ENCODE measurements at places on chromosomes 16 and 17.

DNA sequence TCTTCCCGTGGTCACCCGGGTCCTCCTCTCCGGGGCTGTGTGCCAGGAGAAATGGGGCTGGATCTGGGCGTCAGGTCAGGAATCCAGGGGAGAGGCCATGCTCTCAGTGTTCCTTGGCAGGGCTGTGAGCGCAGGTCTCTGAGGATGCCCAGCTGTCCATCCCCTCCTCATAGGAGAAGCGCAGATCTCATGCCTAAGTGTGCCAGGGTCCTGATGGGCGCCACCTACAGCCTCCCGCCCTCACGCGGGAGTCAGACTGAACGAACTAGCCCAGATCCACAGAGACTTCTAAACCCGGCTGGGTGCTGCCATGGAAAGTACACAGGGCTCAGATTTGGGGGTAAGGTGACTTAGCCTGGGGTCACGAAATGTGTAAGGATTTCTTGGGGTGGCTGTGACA is 24.3 kb downstream of the MGRN1 start:
- no peaks in the 10 kb centered on the region for H3K4me1 ChIP-seq
- H3K4me3 ChIP-seq, result no peak overlapping the region

- no peak overlapping the region for H3K4me3 ChIP-seq
- H3K36me3 ChIP-seq, result peaks cover 4% of the 10 kb centered on the region
- H3K4me1 ChIP-seq, result no peaks in the 10 kb centered on the region
- no peak overlapping the region for H3K27ac ChIP-seq
Observed at GRCh38 chr17:41750862-41751261, 16.4 kb upstream of the HAP1 start.

GRCh38 chr17:7017827-7018200 is 5.0 kb upstream of the BCL6B start:
- H3K4me1 ChIP-seq, result 0 out of 2 replicates have a peak, but pooled peaks cover 3% of the 10 kb centered on the region
- no peak overlapping the region for H3K4me3 ChIP-seq
- no peak for DNase-seq
- peaks cover 22% of the 10 kb centered on the region for H3K36me3 ChIP-seq

DNA sequence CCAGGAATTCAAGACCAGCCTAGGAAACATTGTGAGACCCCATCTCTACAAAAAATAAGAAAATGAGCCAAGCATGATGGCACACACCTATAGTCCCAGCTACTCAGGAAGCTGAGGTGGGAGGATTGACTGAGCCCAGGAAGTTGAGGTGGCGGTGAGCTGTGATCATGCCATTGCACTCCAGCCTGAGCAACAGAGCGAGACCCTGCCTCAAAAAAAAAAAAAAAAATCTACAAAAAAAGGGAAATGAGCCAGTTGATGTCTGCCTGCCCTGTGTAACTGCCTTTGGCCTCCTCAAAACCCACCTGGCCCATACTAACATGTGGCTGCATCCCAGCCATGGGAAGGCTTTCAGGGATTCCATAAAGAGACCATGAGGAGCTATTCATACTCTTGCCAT is 4.5 kb downstream of the RANBP10 start:
- no peak overlapping the region for H3K4me3 ChIP-seq
- no peak for DNase-seq
- no peak overlapping the region for H3K27ac ChIP-seq

DNA sequence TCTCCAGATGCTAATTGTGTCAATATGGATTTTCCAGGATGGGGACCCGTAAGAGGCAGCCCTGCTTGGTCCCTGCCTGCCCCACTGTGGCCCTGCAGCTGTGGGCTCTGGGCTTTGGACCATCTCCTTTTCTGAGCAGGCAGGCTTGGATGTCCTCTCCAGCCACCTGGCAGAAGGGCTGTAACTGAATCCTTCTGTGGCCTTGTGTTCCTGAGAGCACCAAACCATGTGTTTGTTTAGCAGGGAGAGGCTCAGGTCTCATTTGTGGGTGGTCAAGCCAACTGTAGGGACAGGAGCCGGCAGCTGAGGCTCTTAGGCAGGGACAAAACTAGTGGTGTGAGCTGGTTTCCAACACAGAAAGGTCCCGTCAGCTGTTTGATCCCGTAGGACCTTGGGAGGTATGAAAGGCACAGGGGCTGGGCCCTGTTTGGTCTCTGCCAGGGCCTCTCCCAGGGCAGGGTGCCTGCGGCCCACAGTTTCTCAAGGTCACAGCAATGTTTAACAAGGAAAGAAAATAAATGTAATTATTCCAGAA is 18.5 kb downstream of the SEC14L5 start:
- no peak overlapping the region for H3K27ac ChIP-seq
- no peaks in the 10 kb centered on the region for H3K4me1 ChIP-seq
- H3K36me3 ChIP-seq, result no peaks in the 10 kb centered on the region
- H3K27me3 ChIP-seq, result no peaks in the 10 kb centered on the region
- no peak overlapping the region for H3K4me3 ChIP-seq
- DNase-seq, result no peak

DNA sequence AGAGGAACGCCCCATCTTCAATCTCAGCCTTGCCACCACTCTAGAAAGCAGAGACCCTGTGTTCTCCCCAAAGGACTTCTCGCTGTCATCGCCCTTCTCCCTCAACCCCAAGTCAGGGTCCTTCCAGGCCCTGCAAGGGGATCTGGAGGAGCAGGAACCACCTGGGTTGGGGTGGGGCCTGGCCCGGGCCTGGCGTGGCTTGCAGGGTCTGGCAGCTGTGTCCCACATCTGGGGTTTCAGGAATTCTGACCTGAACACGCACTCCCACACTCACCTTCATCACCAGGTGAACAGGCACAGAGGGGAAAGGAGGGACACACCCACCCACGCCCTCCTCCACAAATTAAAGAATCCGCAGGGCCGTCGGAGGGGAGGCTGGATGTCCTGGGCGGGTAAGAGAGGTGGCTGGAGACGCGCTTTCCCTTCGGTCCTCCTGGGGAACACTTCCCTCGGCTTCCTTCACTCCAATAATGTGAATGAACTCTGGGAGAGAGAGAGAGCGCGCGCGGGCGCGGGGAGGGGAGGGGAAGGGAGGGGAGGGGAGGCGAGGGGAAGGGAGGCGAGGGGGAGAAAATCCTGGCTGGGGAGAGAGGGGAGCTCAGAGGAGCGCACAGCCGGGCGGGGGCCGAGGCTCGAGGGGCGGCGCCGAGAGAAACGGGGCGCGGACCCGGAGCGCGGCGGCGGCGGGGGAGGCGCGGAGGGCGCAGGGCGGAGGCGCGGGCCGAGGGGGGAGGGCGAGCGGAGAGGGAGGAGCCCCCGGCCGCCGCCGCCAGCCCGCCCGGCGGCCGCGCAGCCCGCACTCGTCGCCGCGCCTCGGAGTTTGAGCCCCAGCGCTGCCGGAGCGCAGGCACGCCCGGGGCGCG is at the start of gene CACNG4:
TSS of gene CACNG4 (plus strand) at position 799 of the 863 bp plus-strand sequence. CDS start 205 bp downstream, outside the sequence.
- peak; percentile 65 for DNase-seq
- H3K4me3 ChIP-seq, result peak within 1 kb of the TSS; percentile 71
- peaks cover 2% of the 10 kb centered on the region for H3K4me1 ChIP-seq
- H3K27me3 ChIP-seq, result peaks cover 18% of the 10 kb centered on the region

- H3K4me3 ChIP-seq, result no peak overlapping the region
- peaks cover 34% of the 10 kb centered on the region for H3K36me3 ChIP-seq
- H3K27ac ChIP-seq, result no peak overlapping the region
- no peaks in the 10 kb centered on the region for H3K4me1 ChIP-seq
- no peak for DNase-seq
- H3K27me3 ChIP-seq, result no peaks in the 10 kb centered on the region
Observed at GRCh38 chr17:28573521-28573920, 2.2 kb upstream of the PIGS start.

DNA sequence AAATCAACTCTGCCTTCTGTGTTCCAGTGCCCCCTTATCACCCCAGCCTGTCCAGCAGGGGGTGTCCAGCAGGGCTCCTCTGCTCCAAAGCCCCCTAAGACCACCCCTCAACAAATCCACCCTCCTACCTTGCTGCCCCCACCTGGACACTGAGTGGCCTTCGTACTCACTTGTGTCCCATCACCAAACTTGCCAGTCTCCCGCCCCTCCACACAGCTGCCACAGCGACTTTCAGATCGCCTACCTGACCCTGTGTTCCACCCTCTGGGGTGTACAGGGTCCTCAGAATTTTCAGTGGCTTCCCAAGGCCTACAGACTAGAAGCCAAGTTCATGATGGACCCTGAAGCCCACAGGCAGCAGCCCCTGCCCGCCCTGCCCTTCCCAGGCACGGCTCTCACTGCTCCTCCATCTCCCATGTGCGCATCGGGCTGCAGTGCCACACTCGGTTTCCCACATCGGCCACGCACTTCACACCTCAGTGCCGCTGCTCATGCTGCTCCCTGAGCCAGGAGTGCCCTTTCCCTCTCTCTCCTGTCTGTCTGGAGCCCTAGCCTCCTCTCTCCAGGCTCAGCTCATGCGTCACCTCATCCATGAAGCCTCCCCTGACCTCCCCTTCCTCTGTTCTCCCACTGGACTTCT is 11.8 kb downstream of the KCNH6 start:
- H3K4me3 ChIP-seq, result no peak overlapping the region
- no peak overlapping the region for H3K27ac ChIP-seq
- peaks cover 6% of the 10 kb centered on the region for H3K4me1 ChIP-seq

DNA sequence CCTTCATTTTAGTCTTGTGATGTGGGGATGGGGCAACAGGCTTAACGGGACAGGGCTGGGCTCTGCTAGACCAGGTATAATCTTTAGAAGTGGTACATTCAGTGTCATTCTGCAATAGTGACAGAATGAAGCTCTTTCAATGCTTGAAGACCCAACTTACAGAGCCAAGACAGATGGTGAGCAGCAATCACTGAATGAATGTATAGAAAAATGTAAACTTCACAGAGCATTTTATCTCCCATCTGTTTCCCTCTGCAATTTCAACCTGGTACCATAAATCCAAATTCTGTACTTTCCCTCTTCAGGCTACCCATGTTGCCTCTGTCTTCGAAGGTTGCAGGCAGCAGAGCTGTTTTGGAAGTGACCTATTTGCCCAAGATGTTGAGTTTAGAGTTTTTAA is 33.5 kb upstream of the GOT2 start:
- H3K27me3 ChIP-seq, result no peaks in the 10 kb centered on the region
- no peaks in the 10 kb centered on the region for H3K4me1 ChIP-seq
- H3K4me3 ChIP-seq, result no peak overlapping the region
- H3K27ac ChIP-seq, result no peak overlapping the region
- no peaks in the 10 kb centered on the region for H3K36me3 ChIP-seq
- DNase-seq, result no peak

DNA sequence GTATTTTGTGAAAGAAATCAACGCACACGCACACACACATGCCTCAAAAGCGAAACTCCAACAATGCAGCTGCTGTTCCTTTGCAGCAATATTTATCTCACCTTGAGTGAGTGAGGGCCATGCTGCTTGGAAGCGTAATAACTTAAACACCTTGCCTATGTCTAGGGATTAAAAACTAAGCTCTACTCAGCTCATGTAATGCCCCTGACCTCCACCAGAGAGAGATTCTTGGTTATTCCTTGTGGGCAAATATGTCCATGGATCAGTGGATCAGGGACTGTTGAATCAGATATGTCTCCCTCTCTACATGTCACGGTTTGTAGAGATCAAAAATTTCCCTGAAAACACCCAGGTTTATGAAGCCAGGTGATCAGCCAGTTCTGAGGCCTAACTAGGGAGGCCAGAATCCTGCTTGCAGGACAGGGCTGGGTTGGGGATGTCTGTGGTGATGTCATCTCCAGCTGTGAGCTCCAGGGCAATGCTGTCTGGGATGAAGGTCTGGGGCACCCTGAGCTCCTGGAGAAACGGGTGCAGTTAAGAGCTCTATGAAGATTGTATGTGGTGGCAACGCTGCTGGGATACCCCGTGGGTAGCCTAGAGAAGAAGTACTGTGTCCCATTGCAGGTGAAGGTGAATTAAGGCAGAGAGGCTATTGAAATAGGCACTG is 149.4 kb downstream of the KCNJ12 start:
- no peak overlapping the region for H3K27ac ChIP-seq
- H3K27me3 ChIP-seq, result no peaks in the 10 kb centered on the region
- H3K36me3 ChIP-seq, result no peaks in the 10 kb centered on the region
- no peaks in the 10 kb centered on the region for H3K4me1 ChIP-seq
- H3K4me3 ChIP-seq, result no peak overlapping the region
- no peak for DNase-seq

DNA sequence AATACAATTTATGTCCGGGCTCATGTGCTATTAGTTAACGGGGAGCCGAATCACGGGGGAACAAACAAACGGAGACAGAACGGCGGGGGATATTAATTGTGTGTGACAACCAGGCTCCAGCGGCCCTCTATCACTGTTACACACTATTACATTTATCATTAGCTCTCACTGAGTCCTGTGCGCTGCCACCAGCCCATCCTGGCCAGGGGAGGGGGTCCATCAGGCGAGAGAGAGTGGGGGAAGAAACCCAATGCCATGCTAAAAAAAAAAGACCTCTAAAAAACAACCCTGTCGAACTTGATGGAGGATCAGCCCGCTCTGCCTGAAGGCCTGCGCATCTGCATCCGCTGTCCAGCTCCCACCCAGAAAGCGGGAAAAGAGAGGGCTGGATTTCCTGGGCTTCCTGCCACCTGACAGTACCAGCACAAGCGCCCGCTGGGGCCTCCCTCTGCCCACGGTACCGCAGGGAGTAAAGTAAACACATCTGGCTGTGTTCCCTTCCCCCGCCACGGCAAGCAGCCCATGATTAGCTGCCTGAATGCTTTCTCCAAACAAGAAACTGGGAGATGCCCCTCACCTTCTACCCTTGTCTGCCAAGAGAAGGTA is 41.7 kb downstream of the PIPOX start:
- no peak overlapping the region for H3K4me3 ChIP-seq
- H3K36me3 ChIP-seq, result peaks cover 48% of the 10 kb centered on the region
- no peak overlapping the region for H3K27ac ChIP-seq
- no peak for DNase-seq

GRCh38 chr17:30117675-30118081 is 1.1 kb downstream of the NSRP1 start:
- H3K4me3 ChIP-seq, result peak overlapping the region; percentile 95
- H3K4me1 ChIP-seq, result no peaks in the 10 kb centered on the region
- H3K36me3 ChIP-seq, result peaks cover 3% of the 10 kb centered on the region
- no peaks in the 10 kb centered on the region for H3K27me3 ChIP-seq
- H3K27ac ChIP-seq, result no peak overlapping the region
- no peak for DNase-seq

DNA sequence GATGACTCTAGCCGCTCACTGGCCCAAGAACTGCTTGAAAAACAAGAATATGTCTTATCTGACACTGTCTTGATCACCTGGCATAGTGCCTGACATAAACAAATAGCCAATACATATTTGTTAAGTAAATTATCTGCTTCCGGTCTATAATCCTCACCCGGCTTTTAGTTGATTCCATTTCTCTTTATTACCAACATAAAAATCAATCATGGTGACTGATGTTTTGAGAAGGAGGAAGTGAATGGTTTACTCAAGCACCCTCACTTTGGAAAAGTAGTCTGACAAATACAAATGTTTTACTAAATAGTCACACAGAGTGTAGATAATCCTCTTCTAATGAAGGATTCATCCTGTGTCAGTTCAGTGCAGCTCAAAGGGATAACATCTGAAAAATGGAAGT is 47.0 kb downstream of the SKAP1 start:
- no peak for DNase-seq
- no peak overlapping the region for H3K27ac ChIP-seq
- H3K36me3 ChIP-seq, result no peaks in the 10 kb centered on the region

GRCh38 chr17:17201271-17201670 is 4.9 kb downstream of the PLD6 start:
- no peak overlapping the region for H3K27ac ChIP-seq
- no peaks in the 10 kb centered on the region for H3K36me3 ChIP-seq
- no peaks in the 10 kb centered on the region for H3K27me3 ChIP-seq
- DNase-seq, result no peak
- no peak overlapping the region for H3K4me3 ChIP-seq

GRCh38 chr16:15649727-15650018 is 372 bp upstream of the NDE1 start:
- H3K36me3 ChIP-seq, result no peaks in the 10 kb centered on the region
- no peaks in the 10 kb centered on the region for H3K27me3 ChIP-seq
- H3K27ac ChIP-seq, result no peak overlapping the region
- H3K4me3 ChIP-seq, result peak overlapping the region; percentile 82
- DNase-seq, result no peak
